ENCODE measurements at places on chromosomes 12 and 14.

- no peak for DNase-seq
Observed at GRCh38 chr12:42677461-42677860, 87.9 kb upstream of the PRICKLE1 start.

- DNase-seq = no peak
Observed at GRCh38 chr14:75170772-75171171, 5.6 kb downstream of the TMED10 start.

DNA sequence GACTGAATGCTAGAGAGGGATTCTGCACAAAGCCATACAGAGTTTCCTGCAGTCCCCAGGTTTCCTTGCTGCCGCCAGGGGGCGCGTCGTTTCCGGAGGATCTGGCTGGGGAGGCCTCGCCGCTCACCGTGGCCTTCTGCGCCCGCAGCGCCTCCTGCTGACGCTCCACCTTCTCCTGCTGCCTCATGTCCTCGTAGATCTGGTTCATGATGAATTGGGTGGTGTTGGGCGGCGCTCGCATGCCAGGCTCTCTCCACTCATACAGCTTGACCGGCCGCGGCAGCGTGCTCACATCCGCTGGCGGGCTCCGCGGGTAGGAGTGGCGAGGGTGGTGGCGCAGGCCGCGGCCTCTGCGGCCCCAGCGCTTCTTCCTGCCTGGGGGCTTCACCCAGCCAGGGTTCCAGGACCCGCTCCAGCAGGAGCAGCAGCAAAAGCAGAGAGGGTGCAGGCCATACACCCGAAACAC is 987 bp downstream of the CCER1 start:
- DNase-seq = peak; percentile 31

- no peak for DNase-seq
Observed at GRCh38 chr14:28772613-28773012, 6.0 kb downstream of the FOXG1 start.

- DNase-seq = peak; percentile 91
Observed at GRCh38 chr12:76633415-76633814, 73.8 kb upstream of the OSBPL8 start.

GRCh38 chr12:71465796-71466195 is 26.2 kb downstream of the LGR5 start:
- peak; percentile 83 for DNase-seq

GRCh38 chr12:54586620-54587019 is 1.8 kb downstream of the PPP1R1A start:
- no peak for DNase-seq

Data from hematopoietic multipotent progenitor cell treated with erythropoietin and hydrocortisone succinate and interleukin-3 and kit ligand, for 8 days (in vitro differentiated cells).